HL-60 (cell line): ENCODE measurements at places on chromosomes 3 and 15.

DNA sequence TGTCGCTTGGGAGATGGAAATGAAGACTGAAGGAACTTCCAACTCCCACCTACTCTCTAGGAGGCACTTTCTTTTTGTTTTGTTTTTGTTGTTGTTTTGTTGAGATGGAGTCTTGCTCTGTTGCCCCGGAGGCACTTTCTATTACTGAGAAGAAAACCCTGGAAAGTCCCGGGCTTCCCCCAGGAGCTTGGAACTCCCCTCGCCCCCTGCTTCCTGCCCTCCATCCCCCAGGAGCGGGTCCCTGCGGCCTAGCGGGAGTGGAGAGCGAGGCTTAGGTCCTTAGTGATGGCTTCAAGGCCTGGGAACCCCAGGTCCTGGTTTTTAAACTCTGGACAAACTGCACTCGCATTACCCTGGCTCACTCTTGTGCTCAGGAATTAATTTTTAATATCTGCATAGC lies 195.7 kb downstream of the OCA2 start:
- no peak for DNase-seq

DNA sequence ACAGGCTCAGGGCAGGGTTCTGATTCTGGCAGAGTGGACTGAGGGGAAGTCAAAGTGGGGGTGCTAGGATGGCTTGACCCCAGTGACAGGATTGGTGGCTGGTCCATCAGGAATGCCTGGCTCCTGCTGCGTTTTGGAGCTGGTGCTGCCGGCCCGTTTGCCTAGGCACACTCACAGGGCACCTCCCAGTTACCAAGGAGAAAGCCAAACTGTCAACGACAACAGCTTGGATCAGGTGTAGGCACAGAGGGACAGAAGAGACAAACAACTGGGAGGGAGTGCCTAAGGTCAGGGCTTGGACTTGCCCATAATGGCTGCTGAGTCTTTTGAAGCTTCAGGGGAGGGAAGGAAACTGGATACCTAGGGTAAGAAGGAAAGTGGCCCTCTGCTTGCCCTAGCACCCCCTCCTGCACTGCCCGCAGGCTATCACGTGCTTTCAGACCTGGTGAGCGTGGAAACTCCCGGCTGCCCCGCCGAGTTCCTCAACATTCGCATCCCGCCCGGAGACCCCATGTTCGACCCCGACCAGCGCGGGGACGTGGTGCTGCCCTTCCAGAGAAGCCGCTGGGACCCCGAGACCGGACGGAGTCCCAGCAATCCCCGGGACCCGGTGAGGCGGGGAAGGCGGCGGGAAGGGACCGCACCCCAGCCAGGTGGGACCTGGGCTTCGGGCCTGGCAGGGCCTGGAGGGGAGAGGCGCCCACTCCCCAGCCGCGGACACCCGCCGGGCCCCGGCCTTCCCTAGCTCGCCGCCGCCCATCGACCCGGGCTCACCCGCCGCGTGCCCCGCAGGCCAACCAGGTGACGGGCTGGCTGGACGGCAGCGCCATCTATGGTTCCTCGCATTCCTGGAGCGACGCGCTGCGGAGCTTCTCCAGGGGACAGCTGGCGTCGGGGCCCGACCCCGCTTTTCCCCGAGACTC lies 5.1 kb downstream of the DUOX1 start:
- DNase-seq: no peak

- no peak for DNase-seq
Measured at GRCh38 chr15:65790694-65791334, 1.3 kb downstream of the DENND4A start.

- no peak for DNase-seq
Measured at GRCh38 chr3:23830869-23831484, 25.2 kb downstream of the UBE2E1 start.

- no peak for DNase-seq
Measured at GRCh38 chr15:78623786-78624497, 3.1 kb upstream of the CHRNA3 start.

GRCh38 chr3:17320266-17320665 lies 422.2 kb downstream of the TBC1D5 start:
- no peak for DNase-seq

GRCh38 chr3:134377896-134378295 lies 3.6 kb upstream of the AMOTL2 start:
- DNase-seq: no peak

DNA sequence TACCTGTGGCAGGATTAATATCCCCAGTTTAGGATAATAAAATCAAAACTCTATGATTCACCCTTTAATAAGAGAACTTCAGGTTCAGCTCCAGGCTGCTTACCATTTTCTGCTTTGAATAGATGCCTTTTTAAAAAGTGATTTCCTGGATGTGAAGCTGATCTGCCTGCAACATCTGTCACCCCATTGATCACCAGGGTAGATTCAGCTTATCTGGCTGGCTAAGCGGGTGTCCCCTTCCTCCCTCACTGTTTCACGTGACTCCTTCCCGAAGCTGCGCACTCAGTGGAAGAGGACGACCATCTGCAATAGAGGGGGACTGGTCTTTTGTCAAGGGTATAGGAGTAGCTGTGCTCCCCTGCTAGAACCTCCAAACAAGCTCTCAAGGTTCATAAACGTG lies 128.1 kb downstream of the IL1RAP start:
- DNase-seq: no peak

GRCh38 chr3:177338697-177339219 lies 141.5 kb upstream of the TBL1XR1 start:
- peak; percentile 98 for DNase-seq

GRCh38 chr3:8882171-8882593 lies 81.1 kb downstream of the RAD18 start:
- no peak for DNase-seq

GRCh38 chr15:87713475-87713879 lies 543.1 kb downstream of the NTRK3 start:
- DNase-seq: no peak

DNA sequence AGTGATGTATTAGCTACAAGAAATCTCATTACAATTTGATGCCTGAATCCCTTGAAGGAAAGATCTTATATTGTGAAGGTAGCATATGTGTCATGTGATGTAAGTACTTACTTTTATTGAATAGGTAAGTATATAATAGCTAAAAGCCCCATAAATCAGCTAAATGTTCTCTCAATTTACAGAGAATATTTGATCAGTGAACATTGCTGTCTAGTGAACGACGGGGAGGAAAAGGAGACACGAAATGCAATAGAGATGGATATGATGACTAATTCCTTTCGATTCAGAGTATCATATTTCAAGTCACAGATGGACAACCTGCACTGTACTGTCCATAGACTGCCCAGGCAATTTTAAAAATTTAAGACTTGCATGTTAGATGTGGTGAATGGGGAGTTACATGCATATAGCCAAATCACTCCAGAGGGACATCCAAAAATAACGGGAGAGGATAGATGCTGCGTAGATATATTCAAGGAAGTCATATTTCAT lies 462.1 kb upstream of the CDIN1 start:
- no peak for DNase-seq

GRCh38 chr15:38521316-38521715 lies 43.3 kb downstream of the RASGRP1 start:
- no peak for DNase-seq

GRCh38 chr3:10187290-10187876 lies 22.7 kb downstream of the IRAK2 start:
- DNase-seq: no peak

DNA sequence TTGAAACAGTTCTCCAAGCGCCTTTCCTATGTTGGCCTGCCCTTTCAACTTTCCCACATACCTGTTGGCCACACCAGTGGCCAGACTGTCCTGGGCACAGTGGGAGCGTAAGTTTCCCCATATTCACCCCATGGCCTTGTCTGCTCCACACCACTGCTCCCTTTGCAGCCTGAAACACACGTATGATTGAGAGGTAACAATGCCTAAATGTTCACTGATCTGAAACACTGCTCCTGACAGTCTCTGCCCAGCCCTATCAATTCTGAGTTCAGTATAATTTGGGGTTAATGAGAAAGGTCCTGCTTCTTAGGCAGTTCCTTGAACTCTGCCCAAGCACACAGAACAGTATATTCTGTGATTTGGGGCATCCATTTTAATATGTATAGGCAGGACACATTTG lies 52.2 kb downstream of the ANXA2 start:
- no peak for DNase-seq

DNA sequence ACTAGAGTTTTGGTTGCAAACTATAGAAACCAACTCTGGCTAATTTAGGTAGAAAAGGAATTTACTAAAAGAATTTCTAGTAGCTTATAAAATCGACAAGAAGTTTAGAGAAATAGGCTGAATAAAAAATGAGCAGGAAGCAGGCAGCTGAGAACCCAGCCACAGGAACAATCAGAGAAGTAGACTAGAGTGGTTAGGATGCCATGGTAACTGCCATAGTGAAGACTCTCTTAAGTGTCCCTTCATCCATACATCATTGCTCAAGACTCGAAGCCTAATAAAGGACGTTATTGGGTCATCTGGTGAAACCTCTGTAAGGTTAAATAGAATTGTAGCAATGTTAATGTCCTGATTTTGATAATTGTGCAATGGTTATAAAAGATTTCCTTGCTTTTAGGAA lies 13.8 kb downstream of the AVEN start:
- no peak for DNase-seq

GRCh38 chr3:119624002-119624720 lies 26.5 kb downstream of the PLA1A start:
- no peak for DNase-seq

DNA sequence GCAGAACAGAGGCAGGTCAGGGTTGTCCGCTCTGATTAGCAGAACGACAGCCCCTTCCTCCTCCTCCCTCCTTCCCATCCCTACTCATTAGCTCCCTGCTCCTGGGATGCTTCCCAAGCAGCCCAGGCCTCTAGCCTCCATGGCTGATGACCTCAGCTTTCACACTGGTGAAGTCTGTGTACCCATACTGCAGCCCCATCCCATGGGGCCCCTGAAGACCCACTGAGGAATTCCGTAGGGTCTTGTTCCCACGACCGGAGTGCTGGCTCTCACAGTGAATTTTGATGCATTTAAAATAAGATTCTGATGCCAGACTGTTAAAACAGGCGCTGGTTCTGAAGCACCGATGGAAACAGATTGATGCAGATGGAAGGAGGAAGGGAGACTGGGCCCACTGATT lies 36.1 kb downstream of the GOLGA6A start:
- no peak for DNase-seq

- DNase-seq: no peak
Measured at GRCh38 chr3:136008221-136008620, 42.7 kb downstream of the PPP2R3A start.

DNA sequence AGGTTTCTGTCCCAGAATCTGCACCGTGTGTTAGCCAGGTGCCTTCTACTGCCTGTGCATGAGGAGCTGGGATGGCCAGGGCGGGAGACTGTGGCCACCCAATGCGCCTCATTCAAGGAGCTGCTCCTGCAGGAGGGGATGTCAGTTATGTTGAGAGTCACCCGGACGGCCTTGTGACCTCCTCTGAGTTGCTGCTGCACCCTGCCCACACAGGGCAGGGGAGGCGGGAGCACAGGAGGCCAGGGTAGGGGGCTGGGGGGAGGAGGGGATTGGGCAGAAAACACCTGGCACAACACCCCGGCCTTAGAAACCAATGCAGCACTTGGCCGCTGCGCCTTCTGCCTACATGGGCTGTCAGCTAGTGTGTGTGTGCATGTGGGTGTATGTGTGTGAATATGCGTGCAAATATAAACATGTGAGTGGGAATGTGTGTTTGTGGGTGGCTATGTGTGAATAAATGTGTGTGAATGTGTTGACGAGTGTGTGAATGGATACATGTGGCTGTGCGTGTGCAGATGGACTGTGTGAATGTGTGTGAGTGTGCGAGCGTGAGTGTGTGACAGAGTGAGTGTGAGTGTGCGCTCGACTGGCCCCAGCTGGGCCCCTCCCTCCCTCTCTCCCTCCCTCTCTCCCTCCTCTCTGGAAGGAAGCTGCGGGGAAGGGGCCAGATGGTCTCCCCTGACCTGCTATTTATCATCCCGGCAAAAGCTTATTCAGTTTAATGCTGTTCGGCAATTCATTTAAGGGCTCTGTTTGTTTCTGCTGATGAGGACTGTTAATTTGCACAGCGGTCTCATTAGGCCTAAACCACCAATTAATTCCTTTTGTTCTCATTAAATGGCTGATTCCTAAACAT lies 106.9 kb downstream of the TLE3 start:
- no peak for DNase-seq

GRCh38 chr3:133211449-133211848 lies 173.3 kb downstream of the TMEM108 start:
- peak; percentile 32 for DNase-seq

GRCh38 chr3:171654809-171655208 lies 155.5 kb downstream of the PLD1 start:
- no peak for DNase-seq
